Left renal cortex interstitium (tissue), 4 donors: ENCODE measurements at places on chromosomes 2 and 18.

- DNase-seq: peak; percentile 36
Observed at GRCh38 chr18:35730691-35731370, 149.3 kb downstream of the GALNT1 start.

GRCh38 chr18:27674411-27674810 lies 489.3 kb upstream of the CHST9 start:
- DNase-seq: no peak

GRCh38 chr2:107069890-107070289 lies 183.9 kb upstream of the ST6GAL2 start:
- no peak for DNase-seq

- DNase-seq: no peak
Observed at GRCh38 chr2:188678882-188679281, 295.3 kb upstream of the COL3A1 start.

DNA sequence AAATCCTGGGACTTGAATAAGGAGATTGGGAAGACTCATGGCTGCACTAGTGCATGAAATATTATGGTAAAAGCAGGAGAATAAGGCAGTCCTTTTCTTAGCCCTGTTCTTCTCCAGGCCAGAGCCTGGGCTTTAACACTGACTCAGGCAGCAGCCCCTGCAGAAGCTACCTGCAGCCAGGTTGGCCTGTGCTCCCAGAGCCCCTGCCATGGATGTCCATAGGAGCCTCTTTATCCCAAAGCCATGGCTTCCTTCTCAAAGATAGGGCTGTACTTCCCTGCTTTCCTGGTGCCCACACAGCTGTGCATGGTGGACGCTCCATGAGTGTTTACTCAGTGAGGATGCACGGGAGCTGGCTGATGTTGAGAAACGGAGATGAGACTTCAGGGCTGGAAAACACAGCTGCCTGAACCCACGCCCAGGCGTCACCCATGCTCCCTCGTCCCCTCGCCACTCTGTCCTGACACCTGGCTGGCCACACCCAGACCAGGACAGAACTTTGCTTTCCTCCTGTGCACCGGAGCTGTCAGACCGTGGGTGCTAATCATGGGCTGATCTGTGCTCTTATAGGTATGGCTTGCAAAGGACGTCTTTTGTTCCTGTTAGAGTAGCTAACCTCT lies 135.5 kb downstream of the GLI2 start:
- no peak for DNase-seq

DNA sequence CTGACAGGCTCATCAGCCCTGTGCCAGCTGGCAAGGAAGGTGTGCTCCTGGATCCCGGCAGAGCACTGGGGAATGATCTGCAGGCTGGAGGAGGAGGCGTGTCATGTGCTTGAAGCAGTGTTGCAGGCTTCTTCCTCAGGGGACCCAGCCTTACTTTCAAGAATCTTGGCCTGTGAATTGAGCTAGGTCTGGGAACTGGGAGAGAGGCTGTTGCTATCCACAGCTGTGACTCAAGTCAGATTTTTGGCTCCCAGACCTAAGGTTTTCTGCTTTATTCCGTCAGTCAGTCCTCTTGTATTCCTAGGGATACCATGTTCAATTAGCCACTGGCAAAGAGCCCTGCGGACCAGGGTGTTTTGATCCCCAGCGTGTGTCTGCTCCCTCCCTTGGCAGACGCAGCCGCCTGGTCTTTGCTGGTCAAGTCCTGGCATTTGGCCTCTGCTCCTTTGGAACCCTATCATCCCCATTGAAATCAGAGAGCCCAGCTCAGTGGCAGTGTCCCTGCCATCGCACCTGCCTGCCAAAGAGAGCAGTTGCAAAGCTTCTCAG lies 32.4 kb downstream of the ASB1 start:
- peak; percentile 17 for DNase-seq

DNA sequence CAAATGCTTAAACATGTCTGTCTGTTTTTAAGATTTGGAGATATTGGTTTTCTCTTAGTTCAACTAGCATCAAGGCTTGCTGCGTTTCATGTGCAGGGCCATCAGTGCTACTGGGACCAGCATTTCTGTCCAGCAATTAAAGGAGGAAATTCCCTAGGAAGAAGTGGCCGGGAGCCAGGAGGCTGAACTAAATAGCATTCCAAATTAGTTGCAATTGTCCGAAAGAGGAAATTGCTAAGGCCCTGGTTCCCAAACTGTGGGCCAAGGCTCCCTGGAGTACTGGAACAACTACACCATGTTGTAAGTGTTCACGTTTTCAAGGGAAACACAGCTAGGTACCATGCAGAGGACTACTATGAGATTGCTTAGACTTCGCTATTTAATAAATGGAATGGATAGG lies 257.9 kb downstream of the PTPRM start:
- DNase-seq: no peak

- DNase-seq: no peak
Observed at GRCh38 chr18:46096651-46097300, 1.3 kb downstream of the ATP5F1A start.

GRCh38 chr2:37454851-37455762 lies 110.7 kb downstream of the QPCT start:
- no peak for DNase-seq

DNA sequence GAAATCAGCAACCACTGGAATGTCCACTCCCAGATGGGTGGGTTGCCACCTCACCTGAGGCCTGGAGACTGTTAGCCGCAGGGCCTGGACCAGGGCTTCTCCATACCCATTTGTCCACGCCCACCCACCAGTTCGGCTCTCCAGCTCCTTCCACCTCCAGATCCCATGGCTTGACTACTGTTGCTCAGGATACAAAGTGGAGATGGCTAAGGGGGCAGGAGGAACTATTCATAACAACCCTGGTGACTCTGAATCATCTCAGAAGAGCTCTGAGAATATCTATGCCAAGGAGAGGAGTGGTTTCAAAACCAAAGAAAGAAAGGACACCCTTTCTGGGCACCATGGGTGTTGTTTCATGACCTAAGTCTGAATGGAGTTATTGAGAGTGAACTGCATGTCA lies 145.8 kb downstream of the LAMA3 start:
- no peak for DNase-seq

- no peak for DNase-seq
Observed at GRCh38 chr2:64661741-64662169, 8.0 kb upstream of the SERTAD2 start.

DNA sequence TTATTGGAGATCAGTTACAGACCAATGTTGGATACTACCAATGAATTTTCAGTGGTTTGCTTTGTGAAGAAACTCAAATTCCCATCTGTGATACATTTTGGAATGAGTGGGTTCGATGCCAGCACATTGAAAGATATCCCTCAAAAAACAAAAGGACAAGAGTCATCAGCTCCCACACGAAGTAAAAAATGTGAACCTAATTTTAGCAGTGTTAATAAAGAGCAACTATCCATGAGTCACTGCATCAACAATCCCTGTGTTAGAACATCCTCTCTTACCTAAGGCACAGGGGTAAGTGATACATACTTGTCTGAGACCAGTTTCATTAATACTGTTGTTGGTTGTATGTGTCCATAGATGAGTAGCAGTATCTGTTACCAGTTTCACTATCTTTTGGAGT lies 551.8 kb upstream of the SOX11 start:
- no peak for DNase-seq

DNA sequence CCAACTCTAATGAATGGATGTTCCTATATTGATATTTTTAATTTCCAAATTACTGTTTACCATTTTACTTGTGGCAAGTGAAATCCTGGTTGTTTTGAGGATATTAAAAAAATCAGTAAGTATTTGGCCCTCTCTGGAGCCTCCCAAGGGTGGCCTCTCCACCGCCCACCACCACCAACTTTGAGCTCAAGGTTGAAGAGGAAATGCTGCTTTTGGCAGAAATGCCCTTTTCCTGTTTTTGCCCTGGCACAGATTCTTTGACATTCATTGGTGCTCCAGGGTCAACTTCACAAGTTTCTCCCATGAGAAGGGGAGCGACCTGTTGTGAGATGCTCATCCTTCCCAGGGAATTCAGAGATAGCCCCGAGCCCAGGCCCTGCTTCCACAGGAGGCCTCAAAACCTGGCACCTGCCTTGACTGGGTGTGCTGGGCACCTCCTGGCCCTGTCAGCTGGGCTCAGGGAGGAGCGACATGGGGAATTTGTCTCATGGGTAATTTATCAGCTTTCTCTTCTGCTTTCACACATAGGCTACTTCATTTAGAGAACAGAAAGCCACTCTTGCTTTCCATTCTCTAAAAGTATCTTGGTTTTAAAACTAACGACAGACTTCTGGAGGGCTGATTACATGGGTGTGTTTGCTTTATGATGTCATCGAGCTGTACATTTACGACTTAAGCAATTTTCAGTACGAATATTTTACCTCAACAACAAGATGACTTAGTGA lies 6.9 kb downstream of the CD8A start:
- no peak for DNase-seq

- no peak for DNase-seq
Observed at GRCh38 chr2:51027442-51027841, 4.5 kb downstream of the NRXN1 start.

GRCh38 chr2:61910603-61911002 lies 5.1 kb downstream of the COMMD1 start:
- no peak for DNase-seq

GRCh38 chr2:27887111-27887510 lies 3.1 kb downstream of the RBKS start:
- no peak for DNase-seq

DNA sequence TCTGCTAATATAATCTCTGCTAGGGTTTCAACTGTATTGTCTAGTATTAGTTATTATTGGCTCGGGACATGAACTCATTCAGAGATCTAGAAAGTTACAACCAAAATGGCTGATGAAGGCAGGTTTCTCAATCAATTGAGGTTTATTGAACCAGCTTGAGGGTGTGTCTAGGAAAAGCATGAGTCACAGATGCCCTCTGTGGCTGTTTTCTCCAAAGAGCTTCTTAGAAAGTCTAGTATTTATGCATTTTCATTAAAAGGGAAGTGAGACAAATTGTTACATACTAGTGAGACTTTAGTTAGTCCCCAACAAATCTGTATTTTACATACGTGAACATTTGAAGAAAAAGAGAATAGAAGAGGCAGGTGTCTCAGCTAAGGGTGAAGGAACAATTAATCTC lies 23.0 kb upstream of the RTTN start:
- no peak for DNase-seq

DNA sequence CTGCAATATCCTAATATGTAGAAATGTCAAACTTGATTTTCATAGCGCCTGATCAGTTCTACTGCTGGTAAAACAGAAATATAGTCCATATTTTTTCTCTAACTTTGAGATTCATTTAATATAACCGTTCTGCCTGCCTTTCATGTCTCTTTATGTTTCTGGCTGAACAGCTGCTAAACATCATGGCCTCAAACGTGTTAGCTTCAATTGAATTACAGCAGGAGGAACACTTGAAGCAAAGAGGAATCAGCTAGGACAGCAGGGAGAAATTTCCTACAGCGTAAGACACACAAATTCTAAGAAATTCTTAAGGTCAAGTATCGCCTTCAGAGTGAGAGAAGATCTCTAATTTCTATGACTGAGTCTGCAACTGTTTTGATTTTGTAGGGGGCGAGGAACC lies 433.2 kb downstream of the FBXO15 start:
- no peak for DNase-seq

DNA sequence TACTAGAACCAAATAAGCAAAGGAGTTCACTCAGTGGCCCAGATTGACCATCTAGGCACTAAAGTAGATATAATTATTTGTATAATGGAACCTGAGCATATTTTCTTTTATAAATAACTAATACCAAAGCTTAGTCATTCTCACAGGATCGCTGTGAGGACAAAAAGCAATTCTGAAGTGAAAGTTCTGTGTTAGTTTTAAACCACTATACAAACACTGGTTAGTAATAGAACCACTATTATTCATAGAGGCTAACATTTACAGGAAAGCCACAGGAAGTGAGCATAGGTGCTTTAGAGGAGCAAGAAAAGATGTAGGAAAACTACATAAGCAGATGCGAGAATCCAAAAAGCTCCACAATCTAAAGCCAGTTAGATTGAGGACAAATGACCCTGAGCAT lies 364.7 kb downstream of the XIRP2 start:
- no peak for DNase-seq

DNA sequence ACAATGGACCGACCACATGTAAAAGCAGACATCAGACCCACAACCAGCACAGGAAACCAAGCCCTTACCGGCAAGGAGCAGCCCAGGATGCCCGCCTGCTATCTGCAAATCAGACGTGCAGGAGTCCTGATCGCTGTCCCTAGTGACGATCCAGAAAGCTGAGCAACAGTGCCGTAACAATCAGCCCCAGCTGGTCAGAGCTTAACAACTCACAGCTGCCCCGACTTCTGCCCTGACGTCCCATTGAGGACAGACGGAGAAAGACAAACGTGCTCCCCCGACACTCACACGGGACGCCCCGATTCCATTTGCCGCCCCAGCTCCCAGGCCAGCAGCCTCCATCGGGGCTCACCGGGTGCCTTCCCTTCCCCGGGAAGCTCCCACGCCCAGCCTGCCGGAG lies 39.8 kb upstream of the PXDN start:
- no peak for DNase-seq

DNA sequence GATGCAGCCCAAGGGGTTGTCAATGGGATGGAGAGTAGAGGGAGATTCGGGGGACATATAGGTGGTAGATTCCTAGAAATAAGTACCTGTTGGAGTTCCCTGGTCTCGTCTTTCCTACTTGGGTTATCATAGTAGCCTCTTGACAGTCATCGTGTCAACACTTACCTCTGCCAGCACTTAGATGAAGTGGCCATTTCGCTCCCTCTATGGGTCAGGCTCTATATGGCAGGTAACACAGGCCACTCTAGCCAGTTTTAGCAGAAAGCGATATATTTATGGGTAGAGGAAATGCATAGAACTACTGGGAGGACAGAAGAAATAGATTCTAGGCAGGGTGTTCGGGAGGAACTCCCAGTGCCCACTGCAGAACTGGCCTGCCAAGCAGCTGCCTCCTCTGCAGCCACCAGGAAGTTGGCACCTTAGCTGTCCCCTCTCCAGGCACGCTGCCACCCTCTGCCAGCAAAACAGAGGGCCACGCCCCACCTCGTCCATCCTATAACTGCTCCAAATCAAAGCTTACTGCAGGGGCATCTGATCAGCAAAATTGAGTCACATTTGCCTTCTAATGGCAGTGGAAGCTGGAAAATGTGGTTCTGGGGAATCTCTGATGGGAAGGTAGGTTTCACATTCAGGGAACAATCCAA lies 181.3 kb downstream of the INSIG2 start:
- DNase-seq: no peak

- DNase-seq: no peak
Observed at GRCh38 chr2:144198116-144198515, 321.8 kb downstream of the ZEB2 start.

GRCh38 chr2:181471783-181472182 lies 14.6 kb downstream of the ITGA4 start:
- DNase-seq: no peak

DNA sequence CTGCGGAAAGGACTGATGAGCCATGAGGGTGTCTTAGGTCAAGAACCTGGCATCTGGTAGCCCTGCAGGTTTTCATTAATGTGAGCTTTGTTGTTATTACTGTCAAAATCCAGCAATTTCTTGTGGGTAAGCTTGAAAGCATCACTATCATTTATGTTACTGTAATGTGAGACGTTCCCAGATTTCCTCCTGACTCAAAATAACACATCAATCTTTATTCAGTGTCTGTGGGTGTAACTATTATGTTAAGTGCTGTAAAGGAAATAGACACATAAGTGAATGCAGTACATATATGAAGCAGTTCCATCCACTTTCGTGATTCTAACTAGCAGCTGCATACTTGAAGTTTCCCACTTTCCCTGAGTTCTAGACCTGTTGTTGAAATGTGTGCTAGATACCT lies 89.8 kb downstream of the FHOD3 start:
- DNase-seq: no peak
